Naive thymus-derived CD8-positive, alpha-beta T cell (primary cell): ENCODE measurements at places on chromosomes 1 and 21.

DNA sequence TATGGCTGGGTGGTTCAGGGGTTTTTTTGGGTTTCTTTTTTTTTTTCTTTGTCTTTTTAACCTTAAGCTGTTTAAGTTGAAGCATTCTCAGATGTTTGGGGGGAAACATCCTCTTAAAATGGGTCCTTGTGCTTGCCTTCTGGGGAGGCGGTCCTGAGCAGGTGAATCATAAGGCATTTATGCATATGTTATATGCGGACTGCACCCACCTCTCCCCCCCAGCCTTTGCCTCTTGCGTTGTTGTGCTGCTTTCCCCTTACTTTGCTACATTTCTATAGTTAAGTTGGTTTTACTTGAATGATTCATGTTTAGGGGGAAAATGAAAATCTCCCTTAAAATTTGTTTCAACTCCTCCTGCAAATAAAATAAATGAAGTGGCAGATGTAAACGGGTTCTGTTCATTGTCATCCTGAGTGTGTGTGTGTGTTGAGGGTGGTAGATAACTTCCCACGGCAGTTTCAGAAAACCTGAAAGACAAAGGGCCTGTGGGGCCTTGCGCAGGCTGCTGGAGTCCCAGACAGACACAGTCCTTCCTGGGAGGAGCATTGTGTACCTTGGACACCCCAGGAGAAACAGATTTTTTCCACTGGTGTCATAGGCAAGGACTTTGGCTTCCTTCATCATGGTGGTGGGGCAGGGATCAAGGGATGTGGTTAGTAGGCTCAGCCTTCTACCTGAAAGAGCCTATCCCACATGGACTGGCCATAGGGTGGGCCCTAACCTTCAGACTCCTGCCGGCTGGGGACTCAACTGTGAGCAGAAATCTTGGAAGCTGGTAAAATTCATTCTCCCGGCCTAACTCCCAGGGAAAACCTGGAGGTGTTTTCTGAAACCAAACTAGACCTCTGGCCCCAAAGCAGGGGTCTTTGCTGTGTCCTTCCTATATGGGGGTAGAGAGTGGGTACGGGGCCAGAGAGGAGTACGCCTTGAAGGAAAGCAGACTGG lies 926 bp upstream of the SH3D21 start:
- no peak for DNase-seq

GRCh38 chr1:21794656-21795055 lies 11.7 kb upstream of the USP48 start:
- no peak for DNase-seq

DNA sequence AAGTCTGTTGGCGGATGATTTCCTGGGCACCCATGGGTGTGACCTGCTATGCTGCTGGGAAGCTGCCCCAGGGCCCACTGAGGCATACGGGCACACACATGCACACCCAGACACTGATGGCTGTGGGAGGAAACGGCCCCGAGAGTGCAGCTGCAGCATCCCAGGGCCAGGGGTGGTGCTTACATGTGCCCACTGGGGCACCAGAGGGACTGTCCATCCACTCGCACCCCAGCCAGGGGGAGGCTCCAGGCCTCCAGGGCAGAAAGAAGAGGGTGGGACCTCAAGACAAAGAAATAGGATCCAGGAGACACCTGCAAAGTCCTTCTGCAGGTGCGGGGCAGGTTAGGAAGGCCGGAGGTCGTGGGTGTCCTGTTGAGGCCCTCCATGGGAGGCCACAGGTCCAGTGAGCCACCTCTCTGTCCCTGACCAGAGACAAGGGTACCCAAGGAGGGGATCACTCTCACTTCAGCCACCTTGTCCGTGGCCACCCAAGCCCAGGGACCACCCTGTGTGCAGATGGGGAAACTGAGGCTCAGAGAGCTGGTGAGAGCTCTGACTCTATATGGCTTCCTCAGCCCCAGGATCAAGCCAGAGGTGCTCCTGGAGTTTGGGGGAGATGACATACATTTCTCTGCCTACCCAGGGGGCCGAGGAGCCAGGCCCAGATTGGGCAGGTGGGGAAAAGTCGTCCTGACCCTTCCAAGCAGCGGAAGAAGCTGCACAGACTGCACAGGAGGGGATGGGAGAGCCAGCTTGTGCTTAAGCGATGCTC lies 57.1 kb downstream of the WNT9A start:
- no peak for DNase-seq

- DNase-seq: no peak
These were observed 524.8 kb downstream of the PTPRC start for GRCh38 chr1:199163670-199164069.

DNA sequence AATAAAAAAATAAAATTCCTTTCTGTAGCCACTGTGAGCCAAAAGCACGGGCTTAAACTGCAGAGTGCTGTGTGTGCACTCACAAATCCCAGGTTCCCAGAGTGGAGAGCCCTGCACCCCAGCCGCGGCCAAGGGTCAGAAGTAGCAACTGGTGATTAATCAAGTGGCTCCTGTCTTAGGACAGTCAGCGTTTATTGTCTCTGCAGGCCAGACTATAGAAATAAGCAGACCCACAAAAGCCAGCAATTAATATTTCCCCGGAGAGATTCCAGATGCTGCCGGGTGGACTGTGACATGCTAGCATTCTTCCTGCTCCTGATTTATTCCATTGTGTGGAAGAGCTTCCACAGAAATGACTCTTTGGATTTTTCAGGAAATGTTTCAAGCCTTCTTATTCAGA lies 412.2 kb downstream of the KIF26B start:
- no peak for DNase-seq

- no peak for DNase-seq
These were observed 2.8 kb upstream of the ZC3H12A start for GRCh38 chr1:37471345-37472231.

- DNase-seq: no peak
These were observed 569.3 kb upstream of the NEGR1 start for GRCh38 chr1:72851597-72851996.

DNA sequence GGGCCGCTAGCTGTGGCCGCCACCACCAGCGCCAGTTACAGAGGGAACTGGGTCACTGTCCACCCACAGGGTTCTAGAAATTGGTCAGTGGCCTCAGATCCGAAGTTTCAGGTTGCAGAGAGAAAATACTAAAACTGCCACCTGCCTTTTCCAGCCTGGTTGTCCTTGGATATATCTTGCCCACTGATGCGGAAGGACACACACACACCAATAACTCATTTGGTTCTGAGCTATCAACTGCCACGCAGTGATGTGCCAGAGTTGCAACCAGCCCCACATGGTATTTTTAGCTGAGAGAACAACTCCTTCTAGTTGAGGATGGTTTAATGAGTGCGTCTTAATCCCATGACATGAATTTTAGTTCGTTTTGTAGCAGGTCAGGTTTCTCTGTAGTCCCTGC lies 68.1 kb downstream of the SH3BGR start:
- DNase-seq: no peak

DNA sequence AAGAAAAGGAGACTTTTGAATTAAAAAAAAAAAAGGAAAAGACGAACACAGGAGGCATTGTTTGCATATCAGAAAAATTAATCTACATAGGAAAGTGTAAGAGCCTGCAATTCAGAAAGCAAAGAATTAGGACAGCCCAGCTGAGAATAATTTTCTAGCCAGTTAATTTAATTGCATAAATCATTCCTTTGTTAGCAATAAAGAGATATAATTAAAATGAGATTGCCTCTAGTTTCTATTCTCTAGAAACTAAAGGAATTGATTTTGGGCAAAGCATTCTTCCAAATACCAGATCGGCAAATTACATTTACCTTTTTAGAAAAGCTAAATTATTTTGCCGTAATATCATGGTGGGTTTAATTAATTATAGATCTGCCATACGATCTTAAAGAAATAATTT lies 46.0 kb downstream of the NUF2 start:
- no peak for DNase-seq

DNA sequence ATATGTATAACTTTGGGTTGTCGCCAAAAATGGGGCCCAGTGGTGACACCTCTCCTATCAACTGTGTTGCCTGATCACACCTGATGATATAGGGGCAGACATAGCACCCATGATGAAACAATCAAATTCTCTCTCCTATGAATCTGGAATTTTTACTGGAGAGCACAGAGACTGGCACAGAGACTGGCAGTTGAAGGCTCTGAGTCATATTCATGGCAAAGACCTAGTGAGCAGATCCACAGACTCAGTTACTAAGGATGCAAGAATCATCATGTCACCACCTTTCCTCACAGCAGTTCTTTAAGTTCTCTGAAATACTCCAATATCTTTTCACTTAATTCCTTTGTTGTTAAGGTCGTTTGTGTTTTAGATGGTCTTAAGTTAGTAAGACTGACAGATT lies 60.0 kb downstream of the APCS start:
- no peak for DNase-seq

DNA sequence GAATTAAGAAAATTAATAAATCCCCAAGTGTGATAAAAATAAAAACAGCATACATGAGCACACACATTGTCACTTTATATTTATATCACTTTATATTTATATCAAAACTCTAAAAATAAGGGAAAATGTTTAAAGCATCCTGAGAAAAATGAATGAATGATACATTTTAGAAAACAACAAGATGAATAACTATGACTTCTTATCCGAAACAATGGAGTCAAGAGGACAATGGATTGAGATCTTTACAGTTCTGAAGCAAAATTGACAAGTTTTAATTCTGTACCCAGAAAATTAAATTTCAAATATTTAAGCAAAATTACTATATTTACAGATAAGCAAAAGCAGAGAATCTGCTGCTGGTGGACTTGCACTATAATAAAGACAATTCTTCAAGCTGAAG lies 512.6 kb downstream of the MRPL39 start:
- no peak for DNase-seq

- DNase-seq: no peak
These were observed 7.8 kb upstream of the TNFSF18 start for GRCh38 chr1:173058556-173058955.

- DNase-seq: no peak
These were observed 45.9 kb upstream of the PUM1 start for GRCh38 chr1:31111290-31111951.

DNA sequence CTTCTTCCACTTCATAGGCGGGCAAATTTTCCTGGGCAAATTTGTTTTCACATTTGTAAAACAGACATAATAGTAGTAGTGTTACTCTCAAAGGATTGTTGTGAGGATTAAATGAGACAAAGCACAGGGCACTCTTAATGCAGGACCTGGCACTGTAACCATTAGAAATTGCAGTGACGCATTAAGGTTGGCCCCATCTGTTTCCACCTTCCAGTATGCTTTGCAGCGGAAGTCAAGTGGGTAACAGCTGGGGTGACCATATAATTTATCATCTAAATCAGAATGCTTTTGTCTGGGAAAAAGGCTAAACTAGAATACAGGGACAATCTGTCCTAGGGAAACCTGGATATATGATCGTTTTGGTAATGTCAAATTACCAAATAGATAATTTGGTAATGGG lies 132.5 kb upstream of the CACHD1 start:
- DNase-seq: no peak

GRCh38 chr1:39104158-39105060 lies 78.3 kb downstream of the NDUFS5 start:
- DNase-seq: no peak

DNA sequence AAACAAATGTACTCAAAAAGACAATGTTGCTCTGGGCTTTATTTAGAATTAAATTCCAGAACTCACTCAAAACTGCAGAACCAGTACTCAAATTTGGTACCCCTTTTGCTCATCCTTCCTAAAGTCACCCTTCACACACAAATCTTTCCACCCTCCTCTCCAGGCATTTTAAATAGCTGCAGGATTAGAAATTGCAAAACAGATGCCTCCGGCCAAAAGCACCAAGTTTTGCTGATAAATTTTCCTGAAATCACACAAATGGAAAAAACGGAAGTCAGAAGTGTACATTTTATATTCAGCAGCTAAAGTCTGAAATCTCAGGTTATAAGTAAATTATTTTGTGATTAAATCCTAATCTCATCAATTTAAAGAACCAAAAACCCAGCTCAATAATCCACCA lies 147.0 kb downstream of the NRIP1 start:
- no peak for DNase-seq

- DNase-seq: no peak
These were observed 1.2 kb upstream of the DBT start for GRCh38 chr1:100250807-100251206.

DNA sequence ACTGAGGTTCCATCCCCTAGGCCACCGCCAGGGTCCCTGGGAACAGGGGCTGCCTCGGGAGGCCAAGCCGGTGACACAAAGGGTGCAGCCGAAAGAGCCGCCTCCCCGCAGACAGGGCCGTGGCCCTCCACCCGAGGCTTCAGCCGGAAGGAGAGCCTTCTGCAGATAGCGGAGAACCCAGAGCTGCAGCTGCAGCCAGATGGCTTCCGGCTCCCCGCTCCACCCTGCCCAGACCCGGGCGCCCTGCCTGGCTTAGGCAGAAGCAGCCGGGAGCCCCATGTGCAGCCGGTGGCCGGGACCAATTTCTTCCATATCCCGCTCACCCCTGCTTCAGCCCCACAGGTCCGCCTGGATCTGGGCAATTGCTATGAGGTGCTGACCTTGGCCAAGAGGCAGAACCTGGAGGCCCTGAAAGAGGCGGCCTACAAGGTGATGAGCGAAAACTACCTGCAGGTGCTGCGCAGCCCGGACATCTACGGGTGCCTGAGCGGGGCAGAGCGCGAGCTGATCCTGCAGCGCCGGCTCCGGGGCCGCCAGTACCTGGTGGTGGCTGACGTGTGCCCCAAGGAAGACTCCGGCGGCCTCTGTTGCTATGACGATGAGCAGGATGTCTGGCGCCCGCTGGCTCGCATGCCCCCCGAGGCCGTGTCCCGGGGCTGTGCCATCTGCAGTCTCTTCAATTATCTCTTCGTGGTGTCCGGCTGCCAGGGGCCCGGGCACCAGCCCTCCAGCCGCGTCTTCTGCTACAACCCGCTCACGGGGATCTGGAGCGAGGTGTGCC lies 1.4 kb downstream of the KLHDC7A start:
- DNase-seq: no peak

DNA sequence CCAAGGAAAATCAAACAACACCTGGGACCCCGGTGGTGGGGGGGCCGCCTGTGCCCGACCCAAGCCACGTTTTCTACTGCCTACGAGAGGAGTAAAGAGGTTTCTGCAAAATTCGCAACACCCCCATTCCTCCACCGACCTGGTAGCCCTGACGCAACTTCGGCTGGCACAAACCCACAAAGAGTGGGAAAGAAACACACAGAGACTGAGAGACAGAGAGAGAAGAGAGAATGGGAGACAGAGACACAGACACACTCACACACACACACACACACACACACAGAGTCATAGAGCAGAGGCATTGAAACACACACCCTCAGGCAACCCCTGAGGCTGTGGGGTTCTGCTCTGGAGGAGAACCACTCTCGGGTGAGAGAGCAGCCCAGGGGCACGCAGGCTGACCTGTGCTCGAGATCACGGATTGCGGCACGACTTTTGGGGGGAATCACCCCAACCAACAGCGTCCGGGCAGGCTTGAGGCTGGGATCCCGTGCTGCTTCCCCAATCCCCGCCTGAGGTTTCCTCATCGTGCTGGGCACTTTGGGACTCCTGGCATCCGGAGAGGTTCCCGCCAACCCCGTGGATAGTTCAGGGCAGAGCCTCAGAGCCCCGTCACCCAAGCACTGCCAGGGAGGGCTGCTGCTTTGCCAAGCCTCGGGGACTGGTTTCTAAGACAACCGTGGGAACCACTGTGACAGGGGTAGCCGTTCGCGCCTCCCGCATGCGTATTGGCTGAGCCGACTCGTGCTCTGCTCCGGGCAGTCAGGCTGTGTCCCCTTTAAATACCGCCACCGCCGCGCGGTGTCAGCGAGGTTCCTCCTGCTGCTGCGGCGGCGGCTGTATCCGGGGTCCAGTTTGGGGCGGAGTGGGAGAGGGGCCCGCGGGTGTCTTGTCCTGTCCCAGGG lies 682.4 kb upstream of the TPTE start:
- DNase-seq: no peak
